ENCODE measurements at places on chromosomes 2 and 18.

DNA sequence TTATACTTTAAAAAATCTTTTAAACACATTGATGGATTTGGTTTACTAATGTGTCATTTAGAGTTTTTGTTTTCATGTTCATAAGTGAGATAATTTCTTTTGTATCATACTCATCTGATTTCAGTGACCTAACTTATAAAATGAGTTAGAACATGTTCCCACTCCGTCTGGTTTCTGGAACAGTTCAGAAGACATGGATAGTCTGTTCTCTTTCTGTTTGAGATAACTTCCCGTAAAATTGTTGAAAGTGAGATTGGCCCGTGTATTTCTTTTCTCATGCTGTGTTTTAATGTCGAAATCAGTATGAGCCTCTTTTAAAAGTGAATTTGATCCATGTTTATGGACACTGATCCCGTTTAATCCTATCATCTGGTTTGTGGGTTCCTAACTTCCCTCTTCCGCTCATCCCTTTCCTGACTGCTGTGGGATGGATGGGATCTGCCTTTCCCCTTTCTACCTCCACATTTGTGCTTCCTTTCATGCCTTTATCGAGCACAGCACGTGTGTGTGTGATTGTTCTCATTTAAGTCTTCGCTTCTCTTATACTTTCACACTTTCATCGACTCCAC, 78.9 kb downstream of the COPS8 start:
- no peak for DNase-seq

- DNase-seq = no peak
Observed at GRCh38 chr2:127619877-127620705, 25.9 kb upstream of the GPR17 start.

GRCh38 chr2:18619091-18619490, 29.7 kb upstream of the NT5C1B start:
- DNase-seq = no peak

- DNase-seq = no peak
Observed at GRCh38 chr2:122816803-122817202, 1061.4 kb downstream of the TSN start.

GRCh38 chr2:30310371-30310770, 79.0 kb downstream of the LBH start:
- DNase-seq = no peak

DNA sequence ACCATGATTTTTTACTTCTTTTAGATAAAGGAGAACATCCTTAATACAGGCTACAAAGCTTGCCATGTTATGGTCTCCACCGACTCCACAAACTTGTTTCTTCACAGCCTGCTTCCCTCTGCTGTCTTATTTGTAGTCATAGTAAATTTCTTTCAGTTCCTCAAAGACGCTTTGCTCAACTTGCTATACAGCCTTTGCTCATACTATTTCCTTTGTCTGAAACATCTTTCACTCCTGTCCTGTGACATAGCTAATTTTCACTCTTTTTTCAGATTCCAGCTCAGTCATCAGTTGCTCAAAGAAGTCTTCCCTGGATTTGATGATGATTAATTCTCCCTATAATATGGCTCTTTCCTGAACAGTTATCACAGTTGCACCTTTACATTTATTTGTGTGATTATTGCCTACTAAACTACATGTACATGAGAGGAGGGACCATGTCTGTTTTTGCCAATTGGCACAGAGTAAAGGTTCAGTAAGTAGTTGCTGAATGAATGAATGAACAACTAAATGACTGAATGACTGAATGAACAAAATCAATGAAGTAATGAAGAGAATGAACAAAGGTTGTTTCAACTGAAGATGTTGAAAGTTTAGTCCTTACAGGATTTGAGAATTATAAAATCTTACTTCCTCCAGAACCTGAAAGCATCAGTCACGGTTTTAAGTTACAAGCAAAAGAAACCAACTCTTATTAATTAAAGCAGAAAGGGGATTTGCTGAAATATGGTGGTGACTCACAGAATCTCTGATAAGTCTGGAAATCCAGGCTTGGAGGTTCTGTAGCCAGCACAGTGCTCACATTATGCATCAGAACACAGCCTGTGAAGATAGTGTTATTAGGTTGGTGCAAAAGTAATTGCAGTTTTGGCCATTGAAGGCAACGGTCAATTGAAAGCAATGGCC, 186.4 kb upstream of the FAM98A start:
- no peak for DNase-seq

- DNase-seq = no peak
Observed at GRCh38 chr2:144434425-144435222, 85.3 kb downstream of the ZEB2 start.

DNA sequence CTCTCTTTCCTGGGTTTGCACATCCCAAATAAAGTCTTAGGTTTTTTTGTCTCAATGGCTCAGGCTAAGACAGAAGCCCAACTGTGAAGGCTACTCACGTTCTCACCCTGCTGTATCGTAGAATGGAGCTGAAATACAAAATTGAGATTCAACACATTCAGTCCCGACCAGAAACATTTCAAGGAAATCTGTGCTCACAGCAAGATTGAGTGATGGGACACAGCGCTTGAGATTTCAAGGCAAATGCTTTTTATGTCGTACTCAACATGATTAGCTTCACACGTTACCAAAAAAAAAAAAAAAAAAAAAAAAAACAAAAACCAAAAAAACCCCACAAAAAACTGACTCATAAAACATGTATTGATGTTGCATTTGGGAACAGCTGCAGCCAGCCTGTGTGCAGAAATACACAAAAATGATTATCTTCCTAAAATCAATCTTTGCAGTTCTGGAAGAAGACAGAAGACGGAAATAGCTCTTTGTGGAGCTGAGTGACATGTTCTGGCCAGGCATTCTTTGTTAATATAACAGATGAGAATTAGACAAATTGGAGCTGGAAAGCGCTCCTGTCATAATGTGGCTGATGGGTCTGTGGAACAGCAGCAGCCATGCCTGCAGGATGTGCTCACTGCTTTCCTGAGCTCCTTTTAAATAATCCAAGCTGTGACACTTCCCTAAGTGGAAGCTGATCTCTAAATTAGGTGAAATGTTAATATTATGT, 453.2 kb downstream of the LPIN1 start:
- no peak for DNase-seq

DNA sequence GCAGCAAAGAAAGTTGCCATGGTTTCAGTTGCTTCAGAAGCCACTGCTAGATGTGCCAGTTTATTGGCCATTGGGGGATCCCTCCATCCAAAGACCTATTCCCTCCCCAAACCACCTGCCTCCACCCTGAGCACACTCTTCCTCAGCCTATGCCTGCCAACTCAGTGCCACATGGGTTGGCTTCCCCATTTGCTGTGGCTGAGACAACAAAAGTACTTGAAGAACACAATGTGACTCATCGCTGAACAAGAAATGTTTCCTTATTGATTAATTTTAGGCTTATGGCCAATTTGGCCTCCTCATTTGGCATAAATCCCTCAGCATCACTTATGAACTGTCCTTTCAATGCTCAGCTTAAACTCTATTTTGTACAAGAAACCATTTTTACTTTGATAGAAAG, 215.9 kb downstream of the TMEM247 start:
- DNase-seq = no peak

DNA sequence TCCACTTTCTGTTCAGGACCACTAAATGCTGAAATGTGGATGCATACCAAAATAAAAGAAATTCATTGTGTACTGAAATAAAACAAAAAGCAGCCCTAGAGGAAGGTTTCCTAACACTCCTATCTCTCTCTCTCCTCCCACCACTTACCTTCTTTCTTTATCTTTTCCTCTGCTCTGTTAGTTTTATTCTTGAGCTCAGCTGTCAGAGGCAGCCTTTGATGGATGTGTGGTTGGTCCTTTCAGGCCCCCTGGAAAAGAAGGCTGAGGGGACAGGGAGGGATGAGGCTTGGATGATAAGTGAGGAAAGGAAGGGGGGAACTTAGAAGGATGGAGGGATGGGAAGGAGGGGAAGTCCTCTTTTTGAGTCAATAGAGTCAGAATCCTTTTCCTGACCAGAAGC, 47.6 kb downstream of the DHRS9 start:
- DNase-seq = no peak

- no peak for DNase-seq
Observed at GRCh38 chr2:29878898-29879297, 42.5 kb downstream of the ALK start.

Measured in stimulated activated CD8-positive, alpha-beta memory T cell treated with anti-CD3 and anti-CD28 coated beads, Interleukin-4, amount 100 ng/mL, for 24 hours (primary cell).